ENCODE measurements at places on chromosomes 4 and X.

GRCh38 chrX:30065226-30065625 is 150.1 kb upstream of the MAGEB2 start:
- no peak for DNase-seq

DNA sequence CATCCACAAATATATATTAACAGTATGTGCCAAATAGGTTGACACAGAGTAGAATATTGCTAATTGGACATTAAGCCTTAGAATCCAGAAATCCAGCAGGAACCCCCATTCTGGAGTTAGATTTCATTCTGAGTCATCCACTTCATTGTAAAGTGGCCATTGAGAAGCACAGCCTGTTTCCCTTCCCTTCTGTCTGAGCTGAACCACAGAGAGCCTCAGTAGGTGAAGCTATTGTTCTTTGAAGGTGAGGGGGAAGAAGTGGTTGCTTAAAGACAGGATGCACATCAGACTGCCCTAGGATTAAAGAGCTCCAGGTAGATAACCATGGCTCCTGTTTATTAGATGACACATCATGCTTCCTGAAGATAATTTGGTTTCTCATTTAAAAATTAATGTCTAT is 30.6 kb upstream of the MCF2 start:
- peak; percentile 85 for DNase-seq

DNA sequence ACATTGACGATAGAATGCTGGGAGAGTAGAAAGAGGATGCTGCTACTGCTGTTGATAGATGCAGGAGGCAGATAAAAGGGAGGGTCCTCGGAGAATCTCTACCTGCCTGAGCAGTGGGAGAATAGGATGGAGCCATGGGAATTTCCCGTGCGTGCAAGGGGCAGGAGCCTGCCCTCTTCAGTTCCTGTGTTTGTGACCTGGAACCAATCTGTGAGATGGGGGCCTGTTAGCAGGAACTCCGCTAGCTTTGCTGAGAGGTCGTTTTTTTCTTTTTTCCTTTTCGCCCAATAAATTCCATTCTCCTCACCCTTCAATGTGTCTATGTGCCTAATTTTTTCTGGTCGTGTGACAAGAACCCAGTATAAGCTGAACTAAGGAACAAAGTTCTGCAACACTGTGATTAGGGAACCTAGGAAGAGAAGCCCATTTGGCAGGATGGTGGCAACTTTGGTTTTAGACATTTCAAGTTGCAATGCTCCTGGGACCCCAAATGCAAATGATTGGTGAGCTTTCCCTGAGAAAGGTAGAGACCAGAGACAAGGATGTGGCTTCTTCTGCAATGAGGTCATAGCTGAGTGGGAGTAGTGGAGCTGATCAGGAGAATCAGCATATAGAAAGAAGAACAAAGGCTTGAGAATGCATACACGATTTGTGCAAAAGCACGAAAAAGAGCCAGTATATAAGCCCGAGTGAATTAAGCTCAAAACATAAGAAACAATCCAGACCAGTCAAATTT is 23.9 kb downstream of the SLC39A8 start:
- no peak for DNase-seq

DNA sequence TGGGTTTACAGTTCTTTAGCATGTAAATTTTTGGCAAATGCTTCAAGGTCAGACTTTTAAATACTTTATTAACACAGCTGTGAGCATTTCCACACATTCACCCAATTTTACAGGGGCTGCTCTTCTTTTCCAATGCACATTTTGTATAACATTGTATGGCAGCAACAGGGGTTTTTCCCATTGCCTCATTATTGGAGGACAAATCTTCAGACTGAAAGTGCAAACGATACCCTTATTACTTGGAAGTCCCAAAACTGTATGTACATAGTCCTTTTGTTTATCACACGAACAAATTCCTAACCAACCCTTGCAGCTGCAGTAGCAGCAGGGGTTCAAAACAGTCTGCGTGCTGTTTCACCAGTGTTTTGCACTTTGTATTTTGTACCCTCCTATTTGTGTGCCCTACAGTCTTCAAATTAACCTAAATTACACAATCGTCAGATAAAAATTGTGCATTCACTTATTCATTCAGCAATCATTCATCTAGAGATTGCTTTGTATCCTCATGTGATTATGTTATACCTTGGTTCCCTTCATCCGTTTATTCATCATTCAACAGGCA is 330.7 kb upstream of the RASGEF1B start:
- DNase-seq = no peak

GRCh38 chrX:30248854-30249253 is 1.9 kb downstream of the MAGEB1 start:
- DNase-seq = no peak

DNA sequence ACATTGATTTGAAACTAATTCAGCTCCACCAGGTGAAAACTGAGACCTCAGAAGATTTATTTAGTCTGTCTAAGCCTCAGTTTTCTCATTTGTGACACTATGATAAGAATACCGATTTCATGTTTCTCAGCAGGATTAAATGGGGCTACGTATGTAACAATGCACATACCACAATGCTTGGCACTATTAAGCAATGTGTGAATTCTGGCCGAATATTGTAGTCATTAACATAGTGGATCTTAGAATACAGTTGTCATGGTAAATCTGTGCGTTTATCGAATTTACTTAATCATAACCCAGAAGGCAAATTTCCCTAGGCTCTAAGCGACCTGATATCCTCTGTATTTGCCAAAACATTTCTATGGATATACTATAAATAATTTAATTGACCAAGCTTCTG is 69.1 kb downstream of the TMA16 start:
- no peak for DNase-seq

GRCh38 chrX:10086676-10087075 is 70.1 kb upstream of the CLCN4 start:
- no peak for DNase-seq

GRCh38 chr4:184347251-184348239 is 126.8 kb downstream of the IRF2 start:
- DNase-seq = no peak

- DNase-seq = no peak
Measured at GRCh38 chrX:110805303-110805702, 9.7 kb upstream of the CHRDL1 start.

DNA sequence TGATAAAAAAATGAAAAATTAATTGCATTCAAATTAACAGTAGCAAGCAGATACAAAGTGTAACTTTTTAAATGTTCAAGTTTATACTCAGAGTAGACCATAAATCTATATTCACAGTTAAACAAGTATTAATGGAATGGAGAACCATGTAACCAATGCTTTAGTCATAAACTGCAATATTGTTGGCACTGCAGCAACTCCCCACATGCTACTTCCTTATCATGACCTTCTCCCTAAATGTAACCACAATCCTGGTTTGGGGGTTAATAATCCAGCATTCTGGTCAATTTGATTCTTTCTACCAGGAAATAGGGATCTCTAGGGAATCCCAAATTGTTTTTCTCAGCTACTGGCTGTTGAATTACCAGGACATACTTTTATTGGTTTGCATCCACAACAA is 223.9 kb upstream of the DCAF8L1 start:
- no peak for DNase-seq

- DNase-seq = peak; percentile 12
Measured at GRCh38 chr4:83282049-83282535, 2.5 kb downstream of the COQ2 start.

DNA sequence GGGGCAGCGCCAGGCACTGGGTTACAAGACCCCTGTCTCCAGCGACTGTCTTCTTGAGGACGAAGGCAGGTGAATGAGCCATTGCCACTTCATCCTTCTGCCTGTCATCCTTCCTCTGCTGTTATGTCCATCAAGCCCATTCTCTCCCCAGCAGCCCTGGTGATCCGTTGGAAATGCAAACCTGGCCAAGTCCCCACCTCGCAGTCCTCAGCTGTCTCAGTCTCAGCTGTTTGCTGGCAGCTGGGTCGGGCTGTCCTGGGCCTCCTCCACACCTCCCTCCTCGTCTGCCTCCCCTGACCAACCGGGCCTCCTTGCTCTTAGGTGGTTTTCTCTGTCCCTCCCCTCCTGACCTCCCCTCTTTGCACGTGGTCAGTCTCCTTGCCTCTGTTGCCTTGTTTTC is 38.0 kb downstream of the PTTG2 start:
- DNase-seq = no peak

DNA sequence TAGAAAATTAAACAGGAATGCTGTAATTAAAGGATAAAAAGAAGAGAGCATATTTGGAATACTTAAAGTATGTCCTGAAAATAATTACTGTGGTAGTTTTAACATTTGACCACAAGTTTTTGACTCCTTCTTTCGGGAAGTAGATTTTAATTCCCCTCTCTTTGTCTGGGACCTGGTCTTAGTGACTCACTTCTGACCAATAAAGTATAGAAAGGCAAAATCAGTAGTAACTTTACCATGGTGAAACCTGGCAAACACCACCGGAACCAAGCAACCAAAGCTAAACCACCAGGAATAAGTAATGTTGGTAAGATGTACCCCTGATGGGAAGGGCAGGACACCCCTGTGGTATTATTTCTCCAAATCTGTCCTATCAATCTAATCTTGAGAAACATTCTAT is 314.8 kb downstream of the PDHA2 start:
- DNase-seq = no peak

- DNase-seq = no peak
Measured at GRCh38 chr4:182179751-182180150, 63.5 kb upstream of the TENM3 start.

DNA sequence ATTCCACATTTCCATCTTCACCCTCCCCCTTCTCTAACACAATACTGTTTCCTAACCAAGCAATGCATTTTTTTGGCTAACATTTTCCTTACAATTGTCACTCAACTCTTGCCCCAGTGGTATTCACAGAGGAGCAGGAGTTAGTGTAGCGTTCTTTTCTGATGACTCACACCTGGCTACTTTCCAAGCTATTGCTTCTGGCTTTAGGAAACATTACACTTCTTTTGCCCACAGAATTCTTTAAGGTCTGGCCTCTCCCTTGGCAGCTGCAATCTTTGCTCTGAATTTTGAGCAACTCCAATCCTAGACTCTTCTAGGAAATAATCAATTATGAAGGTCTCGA is 27.5 kb upstream of the PDGFC start:
- DNase-seq = no peak

DNA sequence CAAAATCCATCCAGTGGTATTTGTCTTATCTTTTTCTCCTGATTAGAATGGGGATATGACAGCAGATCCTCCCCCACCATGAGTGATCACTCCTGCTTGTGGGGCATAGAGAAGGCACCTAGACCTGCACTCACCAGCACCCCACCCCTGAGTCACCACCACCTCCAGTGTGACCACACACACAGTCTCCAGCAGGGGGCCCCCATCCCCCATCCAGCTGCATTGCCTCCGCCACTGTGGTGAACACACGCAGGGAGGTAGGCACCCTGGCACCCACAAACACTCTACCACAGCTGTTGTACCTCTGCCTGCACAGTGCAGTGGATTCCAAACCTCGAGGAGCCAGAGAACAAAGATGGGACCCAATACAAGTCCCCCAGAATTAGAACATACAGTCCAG is 9.0 kb upstream of the MAGEA8 start:
- DNase-seq = no peak

- DNase-seq = no peak
Measured at GRCh38 chr4:67725981-67726380, 25.0 kb upstream of the UBA6 start.

DNA sequence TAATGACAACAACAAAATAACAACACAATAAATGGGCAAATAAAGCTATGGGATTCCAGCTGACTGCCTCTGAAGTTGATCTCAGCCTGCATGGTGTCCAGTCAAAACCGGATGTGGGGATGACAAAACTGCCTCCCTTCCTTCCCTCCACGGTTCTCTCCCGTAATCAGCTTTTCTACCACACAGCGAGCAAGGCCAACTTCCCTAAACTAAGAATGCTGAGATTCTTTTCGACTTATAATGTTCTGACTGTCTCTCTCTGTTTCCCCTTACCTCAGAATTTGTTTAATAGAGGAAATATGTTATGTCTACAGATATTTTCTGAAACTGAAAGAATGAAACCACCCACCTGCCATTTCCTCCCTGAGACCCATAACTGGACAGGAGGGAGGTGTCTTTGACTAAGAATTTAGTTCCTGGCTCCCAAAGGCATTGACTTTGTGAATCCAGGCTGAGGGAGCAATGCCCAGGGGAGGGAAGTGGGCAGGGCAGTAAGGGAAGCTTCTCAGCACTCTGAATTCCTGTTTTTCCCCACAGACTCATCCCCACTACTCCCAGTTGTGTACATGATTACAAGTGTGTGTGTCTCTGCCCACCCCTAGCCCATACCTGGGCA is 1.0 kb upstream of the TLR1 start:
- DNase-seq = peak; percentile 18

- DNase-seq = no peak
Measured at GRCh38 chrX:109812236-109812635, 79.2 kb upstream of the ACSL4 start.

DNA sequence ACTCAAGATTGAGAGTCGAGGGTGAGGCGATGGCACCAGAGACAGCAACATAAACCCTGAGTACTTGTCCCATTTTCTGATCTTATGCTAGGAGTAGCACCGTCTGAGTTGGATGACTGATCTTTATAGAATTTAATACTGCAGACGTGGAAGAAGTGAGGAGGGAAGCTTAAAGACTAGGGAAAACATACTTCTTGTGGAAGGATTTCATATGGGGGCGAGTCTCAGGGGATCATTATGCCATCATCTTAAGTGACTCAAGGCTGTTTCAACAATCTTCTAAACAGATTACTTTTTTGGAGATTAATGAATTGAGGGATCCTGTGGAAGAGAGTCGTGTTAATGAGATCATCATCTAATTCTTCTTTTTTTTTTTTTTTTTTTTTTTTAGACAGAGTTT is 17.2 kb upstream of the FAT1 start:
- DNase-seq = no peak

DNA sequence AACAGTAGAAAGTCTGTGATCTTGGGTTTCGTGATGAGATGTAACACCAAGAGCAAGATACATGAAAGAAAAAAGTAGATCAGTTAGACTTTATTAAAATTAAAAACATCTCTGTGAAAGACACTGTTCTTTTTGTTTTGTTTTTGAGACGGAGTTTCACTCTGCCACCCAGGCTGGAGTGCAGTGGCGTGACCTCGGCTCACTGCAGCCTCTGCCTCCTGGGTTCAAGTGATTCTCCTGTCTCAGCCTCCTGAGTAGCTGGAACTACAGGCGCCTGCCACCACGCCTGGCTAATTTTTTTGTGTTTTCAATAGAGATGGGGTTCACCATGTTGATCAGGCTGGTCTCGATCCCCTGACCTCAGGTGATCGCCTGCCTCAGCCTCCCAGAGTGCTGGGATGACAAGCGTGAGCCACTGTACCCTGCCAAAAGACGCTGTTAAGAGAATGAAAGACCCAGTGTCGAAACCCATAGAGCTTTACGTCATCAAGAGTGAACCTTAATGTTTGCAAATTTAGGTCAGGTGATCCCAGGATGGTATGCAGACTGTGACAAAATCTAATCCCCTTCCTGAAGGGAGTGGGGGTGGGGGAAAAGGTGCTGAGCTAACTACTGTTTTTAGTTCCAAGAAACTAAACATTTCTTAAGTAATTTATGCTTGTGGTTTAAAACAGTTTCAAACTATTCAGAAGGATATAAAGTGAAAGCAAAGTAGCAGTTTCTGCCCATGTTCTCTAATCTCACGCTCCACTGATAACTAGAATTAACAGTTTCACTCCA is 8.0 kb downstream of the OFD1 start:
- DNase-seq = no peak

- DNase-seq = no peak
Measured at GRCh38 chr4:142035566-142035965, 399.2 kb downstream of the IL15 start.
